ENCODE measurements at places on chromosomes 3 and 15.

DNA sequence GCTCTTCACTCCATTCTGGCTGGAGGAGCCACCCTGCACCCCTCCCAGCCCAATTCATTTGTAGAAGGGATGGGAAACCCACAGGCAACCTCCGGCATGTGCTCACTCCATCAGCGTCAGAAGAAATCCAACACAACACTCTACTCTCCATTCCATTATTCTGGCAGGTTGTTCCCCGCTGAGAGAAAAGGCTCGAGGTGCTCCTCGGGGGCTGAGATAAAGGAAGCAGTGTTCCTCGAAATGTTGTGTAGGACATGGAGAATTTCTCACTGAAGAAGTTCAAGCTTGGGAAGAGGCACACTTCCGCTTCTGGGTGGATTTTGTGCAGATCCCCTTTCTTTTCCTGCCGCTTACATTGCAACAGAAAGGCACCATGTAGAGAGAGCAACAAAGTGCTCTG, 355.0 kb upstream of the CFAP20DC start:
- no peak for DNase-seq

- DNase-seq = no peak
Measured at GRCh38 chr3:37531066-37531720, 330.5 kb upstream of the CTDSPL start.

DNA sequence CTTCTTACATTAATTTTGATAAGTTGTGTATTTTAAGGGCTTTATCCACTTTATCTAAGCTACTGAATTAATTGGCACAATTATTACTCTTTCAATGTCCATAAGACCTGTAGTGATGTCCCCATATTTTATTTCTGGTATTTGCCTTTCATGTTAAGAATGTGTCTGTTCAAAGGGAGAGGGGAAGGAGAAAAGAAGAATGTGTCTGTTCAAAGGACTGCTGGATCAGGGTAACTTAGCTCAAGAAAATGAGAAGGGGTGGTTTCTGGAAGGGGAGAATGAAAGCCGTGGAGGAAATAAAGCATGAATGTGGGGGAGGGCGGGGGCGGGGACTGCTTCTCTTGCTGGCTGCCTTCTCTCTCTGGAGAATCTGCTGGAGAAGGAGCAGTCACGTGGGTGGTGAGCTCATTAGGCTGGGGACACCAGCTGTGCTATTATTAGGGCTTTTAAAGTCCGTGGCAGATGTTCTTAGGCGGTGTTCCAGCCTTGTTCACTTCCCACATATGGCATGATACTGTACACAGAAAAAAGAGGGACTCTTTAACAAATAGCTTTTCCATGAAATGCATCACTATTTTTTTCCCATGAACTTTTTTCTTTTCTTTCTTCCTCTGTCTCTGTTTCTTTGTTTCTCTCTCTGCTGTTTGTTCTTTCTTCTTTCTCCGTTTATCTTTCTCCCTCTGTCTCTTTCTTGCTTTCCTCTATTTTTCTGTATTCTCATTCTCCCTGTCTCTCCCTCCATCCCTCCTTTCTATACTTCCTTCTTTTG, 63.7 kb upstream of the ULK4 start:
- peak; percentile 99 for DNase-seq

DNA sequence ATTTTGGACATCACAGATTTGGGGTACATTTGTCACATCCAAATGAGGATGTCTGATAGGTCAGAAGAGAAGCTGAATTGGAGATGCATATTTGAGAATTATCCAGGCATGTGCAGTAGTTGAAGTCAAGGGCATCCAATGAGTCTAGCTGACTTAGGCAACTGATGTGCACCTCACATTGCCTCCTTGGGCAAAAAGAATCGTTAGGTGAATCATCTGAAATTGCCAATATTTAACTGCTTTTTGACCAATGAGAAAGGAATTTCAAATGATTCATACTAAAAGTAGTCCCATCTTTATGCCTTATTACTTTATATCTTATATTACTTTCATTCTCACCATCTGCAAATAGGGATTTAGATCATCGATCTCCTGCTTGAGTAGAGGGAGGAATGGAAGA, 117.7 kb downstream of the CD47 start:
- no peak for DNase-seq

DNA sequence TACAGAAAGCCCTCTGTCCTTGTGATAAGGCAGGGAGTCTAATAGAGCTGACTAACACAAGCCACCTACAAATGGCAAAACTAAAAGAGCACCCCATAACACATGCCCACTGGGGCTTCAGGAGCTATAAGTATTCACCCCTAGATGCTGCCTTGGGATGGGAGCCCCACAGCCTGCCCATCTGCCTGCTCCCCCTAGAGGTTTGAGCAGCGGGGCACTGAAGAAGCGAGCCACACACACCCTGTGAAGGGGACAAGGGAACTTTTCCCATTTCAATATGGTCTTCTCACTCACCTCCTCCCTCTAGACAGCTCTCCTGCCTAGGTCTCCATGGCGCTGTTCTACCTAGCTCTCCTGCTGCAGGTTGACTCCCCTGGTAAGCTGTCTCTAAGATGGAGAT, 261.0 kb downstream of the SHQ1 start:
- DNase-seq = no peak

DNA sequence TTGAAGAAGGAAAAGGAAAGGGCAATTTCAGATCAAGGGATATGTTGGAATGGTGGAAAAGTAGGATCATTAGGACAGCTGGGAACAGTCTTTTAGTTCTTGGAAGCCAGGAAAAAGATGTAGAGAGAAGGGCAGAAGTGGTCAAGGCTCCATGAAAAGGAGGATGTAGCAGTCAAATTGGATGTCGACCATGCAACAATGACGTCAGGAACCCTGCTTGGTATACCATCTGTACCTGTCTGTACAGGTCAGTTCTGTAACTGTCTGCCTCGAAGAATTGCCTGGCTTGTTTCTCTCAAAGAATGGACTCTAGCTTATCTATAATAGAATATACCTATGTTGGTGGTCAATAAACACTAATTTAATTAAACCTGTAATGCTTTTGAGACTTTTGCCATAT, 157.8 kb upstream of the SGO1 start:
- no peak for DNase-seq

GRCh38 chr3:186520957-186521842, 23.0 kb downstream of the CRYGS start:
- DNase-seq = no peak

- no peak for DNase-seq
Measured at GRCh38 chr15:79084308-79084968, 6.1 kb downstream of the RASGRF1 start.

DNA sequence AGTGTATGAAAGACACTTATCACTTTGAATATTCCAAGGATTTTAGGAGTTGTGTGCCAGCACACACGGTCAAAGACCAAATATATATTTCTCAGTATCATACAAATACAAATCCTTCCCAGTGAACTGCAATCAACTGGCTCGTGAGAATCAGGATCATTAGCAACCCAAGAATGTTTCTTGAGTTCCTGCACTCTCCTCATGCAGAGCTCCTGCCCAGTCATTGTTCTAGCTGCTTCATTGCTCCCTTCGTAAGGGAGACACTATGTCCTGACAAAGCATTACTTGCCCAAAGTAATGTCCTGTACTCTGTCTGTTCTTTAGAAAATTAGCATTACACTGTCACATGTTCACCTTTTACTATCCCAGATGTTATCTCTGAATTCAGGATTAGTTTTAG, 92.0 kb upstream of the SLC4A7 start:
- DNase-seq = no peak

DNA sequence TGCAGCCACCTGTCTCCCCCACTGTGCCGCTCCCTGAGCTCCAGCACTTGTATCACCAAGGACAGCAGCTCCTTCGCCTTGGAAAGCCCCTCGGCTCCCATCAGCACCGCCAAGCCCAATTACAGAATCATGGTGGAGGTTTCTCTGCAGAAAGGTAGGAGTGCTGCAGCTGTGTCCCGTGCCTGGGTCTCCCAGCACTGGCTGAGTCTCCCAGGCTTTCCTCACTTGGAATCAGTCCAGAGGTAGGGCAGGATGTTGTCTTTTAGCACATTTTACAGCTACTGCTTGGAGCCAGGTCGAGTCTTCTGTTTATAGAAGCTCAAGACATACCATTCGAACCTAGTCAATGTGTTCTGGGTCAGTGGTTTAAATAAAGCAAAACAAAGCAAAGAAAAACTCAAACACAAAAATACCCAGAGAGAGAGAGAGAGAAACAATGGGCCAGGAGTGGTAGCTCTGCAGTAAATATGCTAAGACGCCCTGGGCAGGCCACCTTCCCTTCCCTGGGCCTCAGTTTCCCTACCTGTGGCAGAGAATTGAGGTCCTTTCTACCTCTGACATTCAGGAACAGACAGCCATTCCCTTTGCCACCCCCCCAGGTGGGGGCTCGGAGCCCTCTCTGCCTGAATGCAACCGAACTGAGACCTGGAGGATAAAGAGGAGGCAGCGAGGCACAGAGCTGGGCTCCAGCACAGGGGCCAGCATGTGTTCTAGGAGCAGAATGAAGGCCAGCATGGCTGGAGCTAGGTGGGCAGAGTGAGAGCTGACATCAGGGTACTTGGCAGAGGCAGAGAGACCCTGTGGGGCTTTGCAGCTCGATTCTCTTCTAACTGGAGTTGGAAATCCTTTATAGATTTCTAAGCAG, 44.1 kb downstream of the STARD5 start:
- DNase-seq = peak; percentile 43

- no peak for DNase-seq
Measured at GRCh38 chr3:195555110-195555509, 12.0 kb upstream of the PPP1R2 start.

- DNase-seq = no peak
Measured at GRCh38 chr15:78702609-78703333, 61.8 kb upstream of the CHRNB4 start.

DNA sequence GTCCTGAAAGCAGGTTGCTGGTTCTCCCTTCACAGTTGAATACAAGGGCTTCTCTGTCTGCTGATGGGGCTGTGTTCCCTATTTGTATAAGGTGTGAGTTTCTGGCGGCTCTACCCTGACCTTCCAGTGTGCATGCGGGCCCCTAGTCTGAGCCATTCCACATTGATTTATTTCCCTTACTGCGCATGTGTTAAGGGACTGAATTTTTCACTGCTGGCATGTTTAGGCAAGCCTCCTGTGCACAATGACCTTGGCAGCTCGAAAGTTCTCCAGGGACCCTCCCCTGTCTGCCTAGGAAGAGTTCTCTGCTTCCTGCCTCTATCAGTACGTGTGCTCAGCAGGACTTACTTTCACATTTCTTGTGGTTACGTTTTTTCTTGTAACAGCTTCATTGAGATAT, 11.4 kb downstream of the TRAK1 start:
- no peak for DNase-seq

- DNase-seq = no peak
Measured at GRCh38 chr3:158264894-158265293, 155.0 kb downstream of the RSRC1 start.

GRCh38 chr15:50906954-50907600, 1.4 kb upstream of the AP4E1 start:
- DNase-seq = no peak

DNA sequence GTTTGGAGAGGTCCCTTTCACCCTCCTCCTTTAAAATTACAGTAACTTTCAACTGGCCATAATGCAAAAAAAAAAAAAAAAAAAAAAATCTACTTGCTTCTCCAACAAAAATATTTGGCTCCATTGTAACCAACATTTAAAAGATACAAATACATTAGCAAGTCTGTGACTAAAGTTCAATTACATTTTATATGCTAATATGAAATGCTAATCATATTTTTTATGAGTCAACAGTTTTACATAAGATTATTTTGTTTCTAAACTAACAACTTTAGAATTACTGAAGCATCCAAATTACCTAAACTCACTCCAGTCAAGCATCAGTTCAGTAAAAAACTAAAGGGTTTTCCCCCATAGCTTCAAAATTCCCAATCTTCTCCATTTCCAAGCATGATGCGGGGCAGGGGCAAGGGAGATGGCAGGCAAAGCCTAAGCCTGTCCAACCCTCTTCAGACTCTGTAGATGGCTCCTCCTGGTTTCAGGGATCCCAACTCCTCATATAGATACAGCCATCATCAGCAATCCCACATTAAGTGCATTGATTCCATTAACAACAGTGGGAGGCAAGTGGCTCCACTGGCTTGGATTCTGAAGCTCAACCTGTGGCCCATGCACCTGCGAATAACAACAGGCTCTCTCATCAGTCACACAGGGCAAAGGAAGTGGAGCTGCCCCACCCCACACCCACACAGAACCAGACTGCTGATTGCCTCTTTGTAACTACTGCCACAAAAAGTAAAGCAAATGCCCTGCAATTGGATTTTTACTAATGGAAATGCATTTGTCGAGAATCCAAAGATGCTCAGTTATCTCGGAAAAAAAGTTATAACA, 15.0 kb downstream of the SFMBT1 start:
- DNase-seq = no peak

DNA sequence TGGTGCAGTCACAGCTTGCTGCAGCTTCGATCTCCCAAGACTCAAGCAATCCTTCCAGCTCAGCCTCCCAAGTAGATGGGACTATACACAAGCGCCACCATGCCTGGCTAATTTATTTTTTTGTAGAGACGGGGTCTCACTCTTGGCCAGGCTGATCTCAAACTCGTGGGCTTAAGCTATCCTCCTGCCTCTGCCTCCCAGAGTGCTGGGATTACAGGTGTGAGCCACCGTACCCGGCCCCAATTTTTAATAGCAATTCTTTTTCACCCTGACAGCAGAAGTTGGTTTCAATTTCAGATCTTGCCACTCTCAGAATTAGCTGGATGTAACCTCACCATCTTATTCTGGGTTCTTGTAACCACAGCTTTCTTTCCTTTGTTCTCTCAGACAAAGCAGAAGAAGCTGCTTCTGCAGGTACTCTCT, 64.8 kb downstream of the TRIM71 start:
- no peak for DNase-seq

DNA sequence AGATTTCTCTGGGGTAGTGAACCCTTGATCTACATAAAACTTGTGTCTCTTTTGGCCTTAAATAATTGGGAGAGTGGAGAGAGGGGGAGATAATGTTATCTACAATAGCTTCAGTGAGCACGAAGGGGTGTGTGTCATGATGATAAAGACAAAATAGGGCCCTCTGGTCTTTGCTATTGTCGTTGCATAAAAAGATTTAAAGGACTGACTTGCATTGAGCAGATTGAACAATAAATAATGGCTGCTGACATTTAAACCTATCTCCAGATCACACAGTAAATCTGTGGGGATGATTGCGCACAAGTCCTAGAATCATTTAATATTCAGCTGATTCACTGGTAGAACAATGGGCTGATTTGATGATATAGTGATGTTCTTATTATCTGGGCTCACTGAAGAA, 71.3 kb upstream of the GAP43 start:
- DNase-seq = no peak

- no peak for DNase-seq
Measured at GRCh38 chr3:152511904-152512303, 243.2 kb downstream of the MBNL1 start.

GRCh38 chr3:62201438-62202035, 171.8 kb downstream of the FEZF2 start:
- peak; percentile 63 for DNase-seq

GRCh38 chr15:87578776-87579175, 677.8 kb downstream of the NTRK3 start:
- no peak for DNase-seq

- DNase-seq = no peak
Measured at GRCh38 chr3:50457988-50458387, 45.4 kb downstream of the CACNA2D2 start.

GRCh38 chr3:126746395-126747177, 42.5 kb downstream of the CHCHD6 start:
- DNase-seq = peak; percentile 68

Measured in cardiac fibroblast (primary cell).